ENCODE measurements at places on chromosomes 3 and 15. TPM values are rescaled to one million over a fixed set of nuclear protein-coding genes. Genes with fewer than 3 reads are reported as not detected.

The MST1R gene
- 7.5 TPM for total RNA-seq

The AADACL2 gene
- total RNA-seq: not detected

The CPLX3 gene
- total RNA-seq: 0.06 TPM

The WDR76 gene
- 13.3 TPM for total RNA-seq

The CYP19A1 gene
- total RNA-seq: 0.22 TPM

Data from A549 treated with Hydrocortisone at 1 μM for 4 hours (cell line).